ENCODE measurements at places on chromosomes 3 and 15.

- DNase-seq: no peak
Observed at GRCh38 chr3:54954521-54954920, 26.7 kb upstream of the LRTM1 start.

DNA sequence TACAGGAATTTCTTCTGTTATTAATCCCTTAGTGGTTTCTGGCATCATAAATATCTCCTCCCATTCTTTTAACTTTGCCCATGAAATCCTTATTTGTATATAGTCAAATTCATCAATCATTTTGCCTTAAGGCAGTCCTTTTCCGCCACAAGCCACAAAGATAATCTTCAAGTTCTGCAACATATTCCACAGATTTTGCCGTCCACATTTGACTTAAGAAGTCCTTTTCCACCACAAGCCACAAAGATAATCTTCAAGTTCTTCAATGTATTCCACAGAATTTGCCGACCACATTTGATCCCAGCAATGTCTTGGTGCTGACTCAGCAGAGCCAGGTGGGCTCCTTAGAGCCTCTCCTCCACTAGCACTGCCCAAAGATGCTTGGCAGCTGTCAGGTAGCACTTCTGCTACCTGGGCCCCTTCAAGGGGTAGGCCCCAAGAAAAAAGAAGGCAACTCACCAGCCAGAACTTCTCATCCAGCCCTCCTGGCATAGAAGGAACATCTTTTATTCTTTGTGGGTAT lies 35.0 kb downstream of the SEC22C start:
- DNase-seq: no peak

GRCh38 chr15:66454143-66454542 lies 43.4 kb downstream of the SNAPC5 start:
- DNase-seq: no peak

DNA sequence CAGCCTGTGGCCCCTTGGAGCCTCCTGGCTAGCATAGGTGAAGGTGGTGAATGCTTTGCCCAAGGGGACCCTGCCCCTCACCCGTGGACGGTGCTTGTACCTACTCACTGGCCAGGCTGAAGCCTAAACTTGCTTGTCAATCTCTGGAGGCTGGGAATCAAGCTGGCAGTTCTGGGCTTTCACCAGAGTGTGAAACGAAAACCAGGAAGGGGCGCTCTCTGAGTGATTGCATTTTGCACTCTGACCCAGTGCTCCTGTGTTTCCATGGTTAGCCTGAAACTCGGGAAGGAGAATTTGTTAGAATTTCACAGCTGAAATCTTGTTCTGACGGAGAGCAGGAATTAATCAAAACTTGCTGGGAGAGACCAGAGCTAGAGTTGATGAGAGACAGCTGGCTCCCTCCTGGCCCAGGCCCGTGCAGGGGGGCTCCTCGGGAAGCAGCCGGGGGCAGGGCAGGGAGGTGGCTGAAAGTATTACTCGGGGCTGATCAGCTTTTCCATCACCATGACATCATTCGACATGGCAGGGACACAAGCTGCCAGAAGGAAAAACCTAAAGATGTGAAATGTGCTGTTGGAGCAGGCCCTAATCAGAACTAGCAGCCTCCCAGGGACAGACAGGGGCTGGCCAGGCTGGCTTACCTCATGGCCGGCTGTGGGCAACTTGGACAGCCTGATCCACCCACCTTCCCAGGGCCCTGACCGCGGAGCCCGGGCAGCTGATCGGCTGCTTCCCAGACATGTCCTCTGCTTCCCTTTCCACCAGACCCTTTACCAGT lies 323.6 kb upstream of the CTDSPL start:
- DNase-seq: no peak

GRCh38 chr3:162142511-162142910 lies 645.9 kb downstream of the OTOL1 start:
- no peak for DNase-seq

DNA sequence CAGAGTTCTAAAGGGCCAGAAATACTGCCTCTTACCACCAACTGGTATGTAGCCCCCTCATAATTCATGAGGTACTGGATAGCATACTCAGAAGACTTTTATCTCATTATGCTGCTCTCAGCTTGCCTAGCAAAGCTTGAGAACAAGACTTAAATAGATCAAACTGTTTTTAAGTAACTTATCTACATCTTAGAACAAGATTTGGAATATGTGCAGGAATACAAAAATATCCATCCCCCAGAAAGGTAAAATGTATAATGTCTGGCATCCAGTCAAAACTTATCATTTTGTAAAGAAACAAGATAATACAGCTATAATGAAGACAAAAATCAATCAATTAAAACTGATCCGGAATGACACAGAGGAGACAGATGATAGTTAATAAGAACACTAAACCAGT lies 400.4 kb upstream of the TGFBR2 start:
- no peak for DNase-seq

All from stimulated activated CD8-positive, alpha-beta memory T cell treated with anti-CD3 and anti-CD28 coated beads, Interleukin-4, amount 100 ng/mL, for 4 hours (primary cell).